ENCODE measurements at places on chromosomes 12 and 14.
A peak's percentile ranks its signal among the peaks of the same experiment; 100 is the strongest.

DNA sequence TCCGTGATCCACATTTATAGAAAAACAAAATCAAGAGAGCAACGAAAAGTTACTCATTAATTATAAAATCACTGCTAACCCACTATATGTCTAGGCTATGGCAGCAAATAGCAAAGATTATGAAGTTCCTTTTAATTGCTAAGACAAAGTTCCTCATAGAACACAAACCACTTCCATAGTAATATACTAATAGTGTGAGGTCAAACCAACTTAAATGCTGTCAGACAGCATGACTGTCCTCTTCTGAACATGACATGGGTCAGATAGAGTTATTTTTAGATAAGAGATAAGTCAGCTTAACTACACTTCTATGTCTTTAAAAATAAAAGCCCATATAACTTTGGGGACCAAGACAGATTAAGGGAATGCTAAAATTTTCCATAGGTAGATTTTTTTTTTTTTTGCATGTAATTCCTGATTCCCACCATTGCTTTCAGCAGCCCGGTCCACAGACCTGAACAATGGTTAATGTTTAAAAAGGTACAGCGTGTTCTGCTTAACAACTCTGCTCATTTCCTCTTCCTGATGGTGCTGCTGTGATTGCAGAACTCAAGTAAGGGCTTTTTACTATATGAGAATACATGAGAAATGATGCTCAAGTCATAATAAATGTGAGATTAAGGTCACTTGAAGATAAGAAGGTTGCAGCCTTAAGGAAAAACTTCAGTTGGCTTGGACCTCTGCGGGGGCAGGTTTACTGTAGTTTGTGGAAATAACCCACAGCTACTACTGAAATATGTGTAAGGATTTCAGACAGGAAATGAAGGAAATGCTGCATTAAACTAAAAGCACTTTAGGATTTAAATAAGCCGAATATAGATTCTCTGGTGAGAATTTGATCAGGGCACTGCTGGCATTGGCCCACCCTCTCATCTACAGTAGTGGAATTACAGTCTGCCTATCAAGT is 37.7 kb upstream of the DUSP6 start:
- DNase-seq = no peak

- DNase-seq = no peak
Observed at GRCh38 chr12:82400819-82401218, 42.5 kb downstream of the METTL25 start.

DNA sequence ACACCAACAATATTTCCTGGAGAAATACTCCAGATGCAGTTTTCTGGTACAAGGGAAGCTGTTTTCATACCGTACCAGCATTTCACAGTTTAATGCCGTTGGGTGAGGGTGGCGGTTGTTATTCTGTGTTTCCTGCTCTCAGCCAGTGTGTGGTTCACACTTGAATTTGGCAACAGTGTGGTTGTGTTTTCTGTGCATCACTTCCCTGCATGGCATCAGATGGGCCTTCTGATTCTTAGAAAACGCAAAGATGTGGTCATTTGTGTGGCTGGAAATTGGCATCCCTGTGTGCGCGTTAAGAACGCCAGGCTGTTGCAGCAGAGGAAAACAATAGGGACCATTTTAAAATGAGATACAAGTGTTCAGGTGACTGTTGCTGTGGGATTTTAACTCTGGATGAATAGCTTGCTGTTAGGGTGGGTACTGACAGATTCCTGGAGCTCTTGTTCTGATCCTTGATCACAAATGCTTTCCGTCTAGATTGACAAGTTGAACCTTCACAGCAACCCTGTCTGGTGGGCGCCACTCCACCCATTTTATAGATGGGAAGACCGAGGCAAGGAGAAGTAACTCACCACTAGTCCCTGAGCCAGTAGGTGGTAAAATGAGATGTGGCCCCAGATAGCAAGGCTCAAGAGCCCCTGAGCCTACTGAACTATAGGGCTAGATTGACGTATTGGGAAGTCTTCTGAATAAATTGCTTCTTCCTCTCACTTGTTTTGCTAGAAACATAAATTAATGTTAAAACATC is 231.2 kb downstream of the CHST11 start:
- DNase-seq = no peak

DNA sequence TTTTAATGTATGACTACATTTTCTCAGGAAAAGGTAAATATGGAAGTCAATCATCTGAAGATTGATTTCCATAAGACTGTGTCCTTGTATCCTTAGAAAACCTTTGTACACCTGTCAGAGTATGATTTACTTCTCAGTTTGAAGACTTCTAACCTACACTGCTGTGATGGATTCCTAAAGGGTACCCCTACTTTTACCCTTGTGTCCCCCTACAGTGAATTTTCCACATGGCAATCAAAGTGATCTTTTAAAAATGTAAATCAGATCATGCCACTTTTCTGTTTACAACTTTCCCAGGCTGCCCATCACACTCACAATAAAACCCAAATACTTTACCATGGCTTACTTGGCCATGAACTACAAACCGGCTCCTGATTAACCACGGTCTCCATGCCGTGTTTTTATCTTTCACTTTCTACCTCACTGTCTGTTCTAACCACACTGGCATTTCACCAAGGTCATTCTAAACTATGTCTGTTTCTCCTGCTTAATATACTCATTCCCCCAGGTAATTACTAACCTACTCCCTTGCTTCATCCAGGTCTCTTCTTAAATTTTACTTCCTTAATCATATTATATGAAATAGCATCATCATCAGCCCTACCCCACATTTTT is 8.1 kb downstream of the DNAI7 start:
- no peak for DNase-seq

DNA sequence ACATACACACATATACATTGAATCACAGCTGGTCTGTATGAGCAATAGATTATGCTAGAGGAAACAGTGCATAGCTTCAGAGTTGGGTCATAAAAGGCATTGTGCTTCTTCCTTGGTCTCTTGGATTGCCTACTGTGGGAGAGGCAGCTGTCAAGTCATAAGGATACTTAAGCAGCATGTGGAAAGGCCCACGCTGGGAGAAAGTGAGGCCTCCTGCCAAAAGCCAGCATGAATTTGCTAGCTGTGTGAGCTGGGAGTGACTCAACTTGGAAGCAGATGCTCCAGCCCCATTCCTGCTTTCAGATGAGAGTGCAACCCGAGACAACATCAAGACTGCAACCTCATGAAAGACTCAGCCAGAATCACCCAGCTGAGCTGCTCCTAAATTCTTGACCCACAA is 311.9 kb upstream of the TBX3 start:
- no peak for DNase-seq

DNA sequence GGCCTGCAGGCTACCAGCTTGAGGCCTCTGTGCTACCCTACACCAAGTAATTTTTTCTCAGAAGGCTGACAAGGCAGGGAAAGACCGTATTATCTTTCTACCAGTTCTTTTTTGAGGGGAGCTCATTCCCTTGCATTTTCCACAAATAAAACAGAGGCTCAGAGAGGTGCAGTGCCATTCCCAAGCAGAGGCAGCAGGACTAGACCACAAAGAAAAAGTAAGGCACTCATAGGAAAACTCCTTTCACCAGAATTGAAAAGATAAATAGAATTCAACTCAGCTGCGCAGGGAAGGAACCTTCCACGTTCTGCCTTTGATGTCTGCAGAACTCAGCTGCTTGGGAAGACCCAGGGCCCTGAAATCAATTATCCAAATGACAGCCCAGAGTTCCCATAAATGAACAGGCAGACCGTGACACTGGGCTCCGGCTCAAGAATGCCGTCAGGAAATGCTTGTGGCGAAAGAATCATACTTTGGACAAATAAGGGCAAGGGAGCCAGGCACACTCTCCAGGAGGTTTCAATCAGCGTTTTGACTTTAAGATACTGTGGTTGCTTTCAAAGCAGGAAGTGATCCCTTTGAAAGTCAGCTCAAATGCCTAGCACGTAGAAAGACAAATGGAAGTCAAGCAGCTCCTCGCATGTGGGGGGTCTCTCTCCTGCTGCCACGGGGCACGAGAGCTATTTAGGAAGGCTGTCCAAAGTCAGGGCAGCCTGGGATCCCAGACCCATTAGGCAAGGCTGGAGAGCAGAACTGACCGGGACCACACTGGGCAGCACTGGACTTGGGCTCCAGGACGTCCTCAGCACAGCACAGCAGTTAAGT is 14.0 kb downstream of the KCTD10 start:
- peak; percentile 83 for DNase-seq

DNA sequence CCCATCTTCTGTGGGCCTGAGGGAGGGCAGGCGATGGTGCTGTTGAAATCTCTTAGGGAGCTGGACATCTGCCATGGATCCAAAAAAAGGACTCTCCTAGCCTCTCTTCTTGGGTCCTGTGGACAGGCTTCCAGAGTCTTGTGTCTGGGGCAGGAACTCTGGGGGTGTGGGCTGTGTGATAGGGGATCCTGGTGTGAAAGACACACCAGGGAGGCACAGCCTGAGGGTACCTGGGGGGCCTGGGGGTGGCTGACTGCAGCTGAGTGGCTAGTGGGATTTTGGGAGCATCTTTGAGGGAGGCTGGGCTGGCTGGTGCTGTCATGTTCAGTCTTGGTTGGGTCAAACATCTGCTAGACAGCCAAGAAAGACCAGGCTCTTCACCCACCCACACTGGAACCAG is 1.8 kb upstream of the KRT83 start:
- no peak for DNase-seq

DNA sequence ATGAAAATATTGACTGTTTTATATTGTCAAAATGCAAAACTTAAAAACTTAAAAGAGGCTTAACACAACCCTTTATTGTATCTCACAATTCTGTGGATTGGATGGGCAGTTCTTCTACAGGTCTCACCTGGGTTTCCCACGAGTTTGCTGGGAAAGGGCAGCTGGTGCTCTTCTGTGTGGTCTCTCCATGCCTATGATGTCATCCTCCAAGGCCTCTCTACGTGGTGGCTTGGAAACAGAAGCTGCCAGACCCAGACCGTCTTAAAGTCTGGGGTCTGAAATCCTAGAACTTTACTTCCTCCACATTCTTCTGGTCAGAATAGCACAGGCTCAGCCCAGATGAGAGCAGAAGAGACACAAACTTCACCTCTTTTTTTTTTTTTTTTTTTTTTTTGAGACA is 36.5 kb upstream of the KICS2 start:
- DNase-seq = no peak

DNA sequence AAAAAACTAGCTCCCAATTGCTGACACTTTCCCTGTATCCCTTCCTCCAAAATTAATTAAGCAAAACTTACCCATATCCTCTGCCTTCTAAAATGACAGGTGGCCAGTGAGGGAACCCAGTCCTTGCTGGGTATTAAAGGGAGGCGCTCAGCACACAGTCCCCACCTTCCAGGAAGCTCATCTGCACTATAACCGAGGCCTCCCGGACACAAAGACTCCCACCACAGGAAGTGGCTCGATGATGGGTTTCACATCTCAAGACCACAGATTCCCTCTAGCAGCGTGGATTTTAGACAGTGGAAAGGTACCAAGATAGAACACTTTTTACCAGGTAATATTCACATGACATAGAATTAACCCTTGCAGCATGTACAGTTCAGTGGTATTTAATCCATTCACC is 126.8 kb upstream of the NCOR2 start:
- no peak for DNase-seq

DNA sequence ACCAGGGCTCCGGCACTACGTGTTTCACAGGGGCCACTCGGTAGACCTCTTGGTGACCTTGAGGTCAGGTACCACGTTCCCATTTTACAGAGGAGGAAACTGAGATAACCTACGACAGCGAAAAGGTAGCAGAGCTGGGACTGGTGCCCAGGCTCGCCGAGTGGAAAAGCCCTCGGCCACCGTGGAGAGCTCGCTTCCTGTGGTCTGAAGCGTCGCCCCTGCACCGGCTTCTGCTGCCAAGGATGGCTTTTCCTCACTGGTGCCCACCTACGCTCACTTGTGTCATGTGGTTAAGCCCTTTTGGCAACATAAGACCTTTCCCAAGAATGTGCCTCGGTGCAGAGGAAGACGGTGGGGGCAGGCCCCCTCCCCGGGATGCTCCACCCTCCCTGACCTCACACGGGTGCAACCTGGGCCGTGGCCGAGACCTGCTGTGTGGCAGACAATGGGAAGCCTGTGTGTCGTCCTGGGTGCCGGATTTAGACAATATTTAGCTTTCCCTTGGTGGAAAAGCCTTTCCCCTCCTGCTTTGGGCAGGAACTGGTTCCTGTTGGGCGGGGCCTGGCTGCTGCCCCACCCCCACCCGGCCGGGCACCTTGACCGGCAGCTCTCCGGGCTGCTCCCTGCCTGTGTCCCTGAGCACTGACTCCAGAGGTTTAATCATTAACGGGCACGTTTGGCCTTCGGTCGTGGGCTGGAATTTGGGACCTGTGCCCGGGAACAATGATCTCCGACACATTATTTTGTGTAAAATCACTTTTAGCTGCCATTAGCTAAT is 32.4 kb upstream of the PPP1R13B start:
- DNase-seq = peak; percentile 26

GRCh38 chr14:83184531-83184930 is 1650.9 kb upstream of the SEL1L start:
- DNase-seq = peak; percentile 75

DNA sequence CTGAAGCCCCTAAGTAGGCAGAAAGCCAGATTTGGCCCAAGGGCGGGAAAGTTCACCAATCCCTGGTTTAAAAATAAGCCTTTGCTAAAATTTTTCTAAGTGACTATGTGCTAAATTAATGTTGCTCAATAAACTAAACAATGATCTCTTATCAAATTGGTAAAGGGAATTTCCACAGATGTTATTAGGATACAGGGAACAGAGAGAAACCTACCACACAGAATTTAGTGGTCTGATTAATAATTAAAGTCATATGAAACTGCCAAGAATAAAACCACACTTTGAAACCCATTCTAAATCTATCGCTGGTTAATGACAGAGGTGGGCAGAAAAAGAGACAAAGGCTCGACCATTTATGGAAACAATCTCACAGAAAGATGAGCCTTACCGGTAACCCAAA is 22.0 kb downstream of the ANAPC5 start:
- no peak for DNase-seq

GRCh38 chr14:104384776-104385071 is 194.8 kb upstream of the C14orf180 start:
- DNase-seq = no peak

DNA sequence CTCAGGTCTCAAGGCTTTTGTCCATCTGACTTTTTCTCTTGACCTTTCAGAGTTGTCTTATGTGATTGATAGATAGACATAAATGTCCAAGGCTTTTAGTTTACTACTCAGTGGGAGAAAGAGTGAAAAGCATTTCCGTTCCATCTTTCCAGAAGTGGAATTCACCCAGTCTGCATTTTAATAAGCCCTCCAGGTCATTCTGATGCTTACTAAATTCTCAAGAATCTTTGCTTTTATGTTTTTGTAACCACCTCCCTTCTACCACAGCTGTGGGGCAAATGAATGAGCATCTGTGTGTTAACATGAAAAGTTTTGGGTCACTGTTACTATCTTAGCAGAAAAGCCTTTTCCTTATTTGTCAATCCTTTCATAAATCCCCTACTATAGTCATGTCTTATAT is 251.4 kb downstream of the LRIG3 start:
- no peak for DNase-seq

DNA sequence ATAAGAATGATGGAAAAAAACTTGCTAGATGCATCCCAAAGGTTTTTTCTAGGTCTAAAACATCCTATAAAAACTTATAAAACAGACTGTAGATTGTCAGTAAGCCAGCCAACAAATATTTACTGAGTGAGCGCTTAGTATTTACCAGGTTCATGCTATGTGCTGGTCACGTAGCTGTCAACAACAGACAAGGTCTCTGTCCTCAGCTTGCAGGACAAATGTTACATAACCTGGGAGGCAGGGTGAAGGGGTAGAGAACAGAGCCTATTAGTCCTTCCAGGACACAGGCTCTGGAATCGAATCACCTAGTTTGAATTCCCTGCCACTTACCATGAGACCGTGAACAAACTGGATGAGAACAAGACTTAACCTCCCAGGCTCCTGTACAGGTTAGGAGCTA is 6.4 kb downstream of the NFYB start:
- no peak for DNase-seq
